ENCODE measurements at places on chromosomes 1 and 21.

GRCh38 chr21:44499631-44500030, 40.4 kb downstream of the KRTAP10-1 start:
- DNase-seq, result no peak

- DNase-seq, result peak; percentile 41
Measured at GRCh38 chr1:115469703-115470476, 131.8 kb upstream of the NGF start.

DNA sequence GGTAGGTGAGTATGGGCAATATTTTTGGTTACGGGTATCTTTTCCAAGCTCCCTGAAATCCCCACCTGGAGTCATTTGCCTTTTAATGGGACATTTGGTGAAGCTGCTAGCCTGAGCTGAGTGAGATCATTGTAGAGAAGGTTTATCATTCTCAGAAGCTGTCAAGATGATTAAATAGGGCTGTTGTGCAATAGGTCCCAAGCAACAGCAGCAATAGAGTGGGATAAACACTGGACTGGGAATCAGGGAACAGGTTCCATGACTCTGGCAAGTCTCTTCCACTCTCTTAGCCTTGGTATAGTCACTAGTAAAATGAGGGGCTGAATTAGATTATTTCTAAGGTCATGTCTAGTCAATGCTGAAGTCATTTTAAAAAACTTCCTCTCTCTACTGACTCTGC, 30.3 kb upstream of the FAM78B start:
- DNase-seq, result no peak

- no peak for DNase-seq
Measured at GRCh38 chr1:219325368-219325742, 151.7 kb downstream of the LYPLAL1 start.

GRCh38 chr1:33159577-33159976, 22.3 kb downstream of the TRIM62 start:
- DNase-seq, result no peak

- DNase-seq, result no peak
Measured at GRCh38 chr1:190908246-190908645, 430.6 kb upstream of the BRINP3 start.

DNA sequence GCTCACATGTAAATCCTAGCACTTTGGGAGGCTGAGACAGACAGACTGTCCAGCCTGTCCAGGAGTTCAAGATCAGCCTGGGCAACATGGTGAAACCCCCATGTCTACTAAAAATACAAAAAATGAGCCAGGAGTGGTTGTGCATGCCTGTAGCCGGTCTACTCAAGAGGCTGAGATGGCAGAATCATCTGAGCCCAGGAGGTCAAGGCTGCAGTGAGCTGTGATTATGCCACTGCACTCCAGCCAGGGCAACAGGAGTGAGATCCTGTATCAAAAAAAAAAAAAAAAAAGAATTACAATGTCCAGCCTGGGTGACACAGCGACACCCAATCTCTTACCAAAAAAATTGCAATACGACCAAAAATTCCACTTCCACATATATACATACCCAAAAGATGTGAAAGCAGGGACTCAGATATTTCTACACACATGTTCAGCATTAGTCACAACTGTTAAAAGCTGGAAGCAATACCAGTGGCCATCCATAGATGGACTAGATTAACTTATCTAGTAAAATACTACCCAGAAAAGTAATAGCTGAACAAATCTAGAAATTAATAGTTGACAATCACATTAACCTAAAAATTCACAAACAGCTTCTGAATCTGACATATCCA, 49.2 kb downstream of the ASH1L start:
- no peak for DNase-seq

GRCh38 chr1:211698161-211699026, 23.0 kb upstream of the NEK2 start:
- peak; percentile 31 for DNase-seq

DNA sequence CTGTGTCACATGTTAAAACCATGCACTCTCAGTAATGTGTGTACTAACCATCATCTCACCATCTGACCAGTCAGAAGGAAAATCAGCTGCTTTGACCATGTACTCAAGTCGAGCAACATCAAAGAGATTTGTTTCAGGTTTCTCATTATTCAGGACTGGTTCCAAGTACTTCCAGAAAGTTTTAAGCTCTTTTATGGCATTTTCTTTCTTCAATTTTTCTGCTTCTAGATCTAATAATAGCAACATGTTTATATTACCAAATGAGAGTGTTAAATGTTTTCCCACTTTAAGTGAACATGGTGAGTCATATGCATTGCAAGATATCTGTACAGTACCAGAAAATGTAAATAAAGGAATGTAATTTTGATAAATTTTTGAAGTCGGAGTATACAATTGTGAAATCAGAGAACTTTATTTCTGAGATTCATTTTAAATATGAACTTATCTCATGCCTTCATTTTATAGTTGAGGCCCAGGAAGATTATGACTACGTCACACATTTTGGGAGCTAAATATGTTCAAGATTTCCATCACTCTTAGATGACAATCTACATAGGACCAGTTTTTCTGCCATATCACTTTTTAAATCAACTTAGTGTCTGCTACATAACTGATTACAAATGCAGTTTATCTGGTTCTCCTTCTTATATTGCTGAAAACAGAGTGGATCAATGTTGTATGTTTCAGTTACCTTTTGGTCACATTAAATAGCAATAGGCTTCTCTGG, 87.2 kb downstream of the SPAG17 start:
- DNase-seq, result no peak

GRCh38 chr1:226549094-226549936, 751 bp downstream of the STUM start:
- no peak for DNase-seq

- DNase-seq, result no peak
Measured at GRCh38 chr1:227225715-227226346, 92.5 kb downstream of the CDC42BPA start.

DNA sequence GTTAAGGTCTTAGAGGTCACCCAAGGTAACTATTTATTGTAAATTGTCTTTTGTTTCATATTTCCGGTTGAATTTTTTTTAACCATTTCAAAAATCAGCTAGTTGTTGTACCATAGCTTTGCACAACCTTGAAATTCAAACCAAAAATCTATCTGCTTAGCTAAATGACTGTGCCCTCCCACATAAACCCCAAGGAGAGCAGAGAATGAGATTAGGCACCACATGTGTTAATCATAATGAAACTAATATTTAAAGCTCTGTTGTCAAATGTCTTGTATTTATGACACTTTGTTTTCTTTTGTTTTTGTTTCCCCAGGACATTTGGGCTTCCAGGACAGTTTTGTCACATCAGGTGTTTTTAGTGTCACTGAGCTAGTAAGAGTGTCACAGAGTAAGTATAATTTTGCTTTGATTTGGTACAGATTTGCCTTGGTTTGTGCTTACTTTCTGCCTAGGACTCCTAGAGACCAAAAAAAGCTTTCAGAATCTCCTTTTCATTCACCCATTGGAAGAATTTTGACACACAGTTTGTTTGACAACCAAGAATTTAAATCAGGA, 249.9 kb downstream of the NFIA start:
- DNase-seq, result no peak

- DNase-seq, result no peak
Measured at GRCh38 chr1:246786606-246787238, 62.5 kb downstream of the SCCPDH start.

DNA sequence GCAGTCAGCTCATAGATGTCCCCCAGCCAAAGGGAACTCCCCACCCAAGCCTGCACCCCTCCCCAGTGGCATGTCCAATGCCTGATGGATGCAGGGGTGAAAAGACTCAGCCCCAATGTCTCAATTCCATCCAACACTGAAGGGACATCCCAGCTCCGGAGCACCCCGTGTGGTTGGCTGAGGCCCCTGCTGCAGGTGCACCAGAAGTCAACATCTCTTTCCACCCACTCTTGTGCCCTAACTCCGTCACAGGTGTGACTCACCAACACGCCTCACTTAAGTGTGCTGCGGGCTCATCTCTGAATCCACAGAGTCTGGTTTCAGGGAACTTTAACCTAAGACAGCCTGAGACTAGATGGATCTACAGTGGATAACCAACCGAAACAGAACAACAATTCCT, 40.9 kb upstream of the ZBTB18 start:
- DNase-seq, result no peak

DNA sequence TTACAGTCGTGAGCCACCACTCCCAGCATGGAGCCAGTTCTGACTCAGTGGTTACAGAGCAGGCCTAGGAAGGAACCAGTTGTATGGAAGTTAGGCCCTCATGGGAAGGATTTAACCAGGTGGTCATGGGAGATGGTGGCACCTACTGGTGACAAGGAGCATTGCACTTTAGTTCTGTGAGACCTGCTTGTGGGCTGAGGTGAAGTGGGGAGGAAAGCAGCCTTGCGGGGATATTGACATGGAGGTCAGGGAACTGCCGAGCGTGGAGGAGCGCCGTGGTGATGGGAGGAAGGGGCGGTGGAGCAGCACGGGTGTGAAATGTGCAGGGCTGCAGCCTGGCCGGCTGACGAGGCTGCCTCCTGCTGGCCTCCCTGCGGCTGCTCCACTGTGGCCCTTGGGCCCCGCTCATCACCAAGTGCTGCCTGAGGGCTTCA, 100.4 kb downstream of the GALNT2 start:
- DNase-seq, result peak; percentile 48

DNA sequence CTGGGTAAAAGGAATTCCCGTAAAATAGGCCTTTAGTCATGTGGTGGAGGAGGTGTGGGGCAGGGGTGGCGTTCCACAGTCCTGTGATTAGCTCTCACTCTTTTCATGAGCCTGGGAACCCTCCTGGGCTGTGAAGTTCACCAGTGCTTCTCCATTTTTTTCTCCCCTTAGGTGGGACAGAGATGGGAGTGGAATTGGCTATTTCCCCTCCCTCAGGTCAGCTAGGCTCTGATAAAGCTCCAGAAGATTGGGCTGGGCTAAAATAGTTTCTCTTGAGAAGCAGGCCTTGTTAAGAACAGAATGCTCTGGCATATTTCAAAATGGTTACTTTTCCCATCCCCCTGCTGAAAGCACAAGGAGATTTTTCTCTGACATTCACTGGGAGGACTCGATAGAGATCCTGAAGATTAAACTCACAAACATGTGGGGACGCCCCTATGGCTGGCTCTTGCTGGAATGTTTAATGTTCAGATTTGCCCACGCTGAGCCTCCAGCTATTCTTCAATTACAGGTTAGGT, 33.4 kb upstream of the SLC2A1 start:
- no peak for DNase-seq

GRCh38 chr1:90161625-90162024, 166.7 kb downstream of the ZNF326 start:
- DNase-seq, result no peak

DNA sequence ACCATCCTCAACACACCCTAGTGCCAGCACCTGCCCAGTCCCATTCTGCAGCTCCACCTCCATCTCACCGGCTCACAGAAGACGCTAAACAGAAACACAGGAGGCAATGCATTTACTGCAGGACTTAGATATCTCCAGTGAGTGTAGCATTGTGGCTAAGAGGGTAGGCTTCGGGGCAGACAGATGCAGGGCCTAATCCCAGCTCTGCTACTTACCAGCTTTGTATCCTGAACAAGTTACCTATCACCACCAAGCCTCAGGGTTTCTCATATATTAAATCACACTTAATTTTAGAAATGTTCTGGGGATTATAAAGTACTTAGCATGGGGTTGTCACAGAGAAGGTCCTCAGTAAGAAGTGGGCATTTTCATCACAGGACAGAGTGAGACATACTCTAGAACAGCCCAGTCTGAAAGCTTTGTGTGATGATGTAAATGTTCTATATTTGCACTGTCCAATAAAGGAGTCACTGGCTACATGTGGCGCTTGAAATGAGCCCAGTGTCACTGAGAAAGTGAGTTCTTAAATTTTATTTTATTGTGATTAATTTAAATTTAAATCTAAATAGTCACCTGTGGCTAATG, 149.3 kb upstream of the C8B start:
- DNase-seq, result no peak

- no peak for DNase-seq
Measured at GRCh38 chr1:235307158-235308124, 20.5 kb downstream of the ARID4B start.

- no peak for DNase-seq
Measured at GRCh38 chr1:121558514-121558913, 373.7 kb downstream of the SRGAP2C start.

DNA sequence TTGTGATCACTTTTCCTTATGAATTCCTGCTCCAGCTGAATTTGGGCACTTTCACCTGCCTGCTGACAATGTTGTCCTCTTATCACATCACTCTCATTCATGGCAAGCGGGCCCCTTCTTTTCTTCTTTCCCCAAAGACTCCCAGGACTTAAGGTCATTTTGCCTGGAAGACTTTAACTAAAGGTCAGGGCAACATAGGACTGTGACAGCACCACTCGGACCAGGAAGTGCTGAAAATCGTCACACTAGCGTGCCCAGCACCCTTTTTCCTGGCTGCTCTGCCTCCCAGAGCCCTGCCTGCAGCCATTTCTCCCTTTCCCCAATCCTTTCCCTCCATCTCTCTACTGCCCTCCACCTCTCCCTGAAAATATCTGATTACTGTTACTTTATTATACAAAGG, 35.4 kb downstream of the CD34 start:
- DNase-seq, result no peak

DNA sequence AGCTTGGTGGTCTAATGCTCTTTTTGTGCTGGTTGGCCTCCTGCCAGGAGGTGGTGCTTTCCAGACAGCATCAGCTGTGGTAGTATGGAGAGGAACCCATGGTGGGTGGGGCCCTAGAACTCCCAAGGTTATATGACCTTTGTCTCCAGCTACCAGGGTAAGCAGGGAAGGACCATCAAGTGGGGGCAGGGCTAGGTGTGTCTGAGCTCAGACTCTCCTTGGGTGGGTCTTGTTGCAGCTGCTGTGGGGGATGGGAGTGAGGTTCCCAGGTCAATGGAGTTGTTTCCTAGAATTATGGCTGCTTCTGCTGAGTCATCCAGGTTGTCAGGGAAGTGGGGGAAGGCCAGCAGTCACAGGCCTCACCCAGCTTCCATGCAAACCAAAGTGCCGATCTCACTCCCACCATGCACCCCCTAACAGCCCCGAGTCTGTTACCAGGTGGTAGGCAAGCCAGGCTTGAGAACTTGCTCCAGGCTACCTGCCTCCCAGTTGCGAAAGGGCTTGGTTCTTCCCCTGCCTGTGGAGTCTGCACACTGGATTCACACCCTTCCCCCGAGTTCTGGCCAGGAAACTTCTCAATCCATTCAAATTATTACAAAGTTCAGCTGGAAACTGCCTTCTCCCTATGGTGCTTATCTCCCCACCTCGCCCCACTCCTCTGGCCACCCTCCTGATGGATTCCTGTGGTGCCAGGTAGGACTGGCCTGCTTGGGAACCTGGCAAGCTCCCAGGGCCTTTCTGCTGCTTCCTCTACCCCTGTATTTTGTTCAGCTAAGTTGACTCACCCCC, 37.8 kb downstream of the DRAM2 start:
- DNase-seq, result no peak

GRCh38 chr1:74579425-74579824, 67.0 kb upstream of the LRRC53 start:
- no peak for DNase-seq

- no peak for DNase-seq
Measured at GRCh38 chr21:41769521-41769920, 2.7 kb upstream of the RIPK4 start.

DNA sequence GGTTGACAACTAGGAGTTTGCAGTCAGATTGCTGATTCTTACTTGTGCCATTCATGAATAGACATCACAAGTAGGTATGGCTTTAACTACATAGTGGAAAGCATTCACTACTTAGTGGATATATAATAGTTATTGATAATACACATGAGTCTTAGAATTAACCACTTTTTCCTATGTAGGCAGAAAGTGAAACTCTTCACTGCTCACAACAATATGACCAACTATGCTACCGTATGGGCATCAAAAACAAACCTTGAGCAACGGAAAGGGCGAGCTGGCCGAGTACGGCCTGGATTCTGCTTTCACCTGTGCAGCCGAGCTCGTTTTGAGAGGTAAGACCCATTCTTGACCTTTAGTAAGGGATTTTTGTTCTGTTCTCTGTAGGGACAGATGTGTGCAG, 38.7 kb downstream of the DHX9 start:
- no peak for DNase-seq
